NCI-H524 treated with DMSO at 0.1 percent for 48 hours (cell line): ENCODE measurements at places on chromosomes 16 and 17.

- DNase-seq = no peak
These were observed 606.3 kb upstream of the CDH11 start for GRCh38 chr16:65728167-65728566.

DNA sequence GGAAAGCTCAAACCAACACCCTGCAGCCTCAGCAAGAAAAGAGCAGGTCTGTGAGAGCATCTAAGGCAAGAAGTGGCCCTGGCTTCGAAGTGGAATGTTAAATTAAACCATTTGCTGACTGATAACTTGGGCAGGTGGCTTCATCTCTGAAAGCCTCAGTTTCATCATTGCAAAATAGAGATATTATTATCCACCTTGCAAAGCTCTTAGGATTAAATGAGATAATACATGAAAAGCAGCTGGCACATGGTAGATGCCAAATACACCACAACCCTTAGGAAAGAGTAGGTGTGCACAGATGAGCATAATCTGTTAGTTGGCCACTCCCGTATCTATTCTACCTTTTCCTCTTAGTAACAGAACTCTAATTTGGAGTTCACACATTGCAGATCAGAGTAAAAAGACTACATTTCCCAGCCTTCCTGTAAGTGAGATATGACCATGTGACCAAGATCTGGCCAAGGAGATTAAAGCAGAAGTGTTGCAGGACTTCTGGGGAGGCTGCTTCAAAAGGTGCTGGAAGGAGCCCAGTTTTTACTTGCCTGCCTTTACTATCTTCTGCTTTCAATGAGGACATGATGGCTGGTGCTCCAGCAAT lies 288.7 kb downstream of the SOX9 start:
- DNase-seq = no peak

DNA sequence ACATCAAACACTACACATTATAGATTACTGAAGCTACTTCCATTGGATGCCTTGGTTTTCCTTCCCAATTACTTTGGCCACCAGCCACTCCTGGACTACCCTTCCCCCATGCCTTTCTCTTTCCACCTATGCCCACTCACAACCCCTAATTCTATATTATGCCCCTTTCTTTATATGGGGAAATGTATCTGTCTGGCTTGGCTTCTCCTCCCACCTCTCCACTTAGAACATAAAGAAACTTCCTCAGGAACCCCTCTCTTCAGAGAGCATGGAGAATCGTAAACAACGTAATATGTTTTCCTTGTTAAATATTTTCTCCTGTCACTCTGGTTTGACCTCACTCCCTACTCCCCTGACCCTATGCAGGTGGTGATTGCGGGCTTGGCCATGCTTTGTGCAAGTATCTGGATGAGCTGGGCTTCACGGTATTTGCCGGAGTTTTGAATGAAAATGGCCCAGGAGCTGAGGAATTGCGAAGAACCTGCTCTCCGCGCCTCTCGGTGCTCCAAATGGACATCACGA lies 32.8 kb downstream of the HSD17B2 start:
- DNase-seq = no peak

DNA sequence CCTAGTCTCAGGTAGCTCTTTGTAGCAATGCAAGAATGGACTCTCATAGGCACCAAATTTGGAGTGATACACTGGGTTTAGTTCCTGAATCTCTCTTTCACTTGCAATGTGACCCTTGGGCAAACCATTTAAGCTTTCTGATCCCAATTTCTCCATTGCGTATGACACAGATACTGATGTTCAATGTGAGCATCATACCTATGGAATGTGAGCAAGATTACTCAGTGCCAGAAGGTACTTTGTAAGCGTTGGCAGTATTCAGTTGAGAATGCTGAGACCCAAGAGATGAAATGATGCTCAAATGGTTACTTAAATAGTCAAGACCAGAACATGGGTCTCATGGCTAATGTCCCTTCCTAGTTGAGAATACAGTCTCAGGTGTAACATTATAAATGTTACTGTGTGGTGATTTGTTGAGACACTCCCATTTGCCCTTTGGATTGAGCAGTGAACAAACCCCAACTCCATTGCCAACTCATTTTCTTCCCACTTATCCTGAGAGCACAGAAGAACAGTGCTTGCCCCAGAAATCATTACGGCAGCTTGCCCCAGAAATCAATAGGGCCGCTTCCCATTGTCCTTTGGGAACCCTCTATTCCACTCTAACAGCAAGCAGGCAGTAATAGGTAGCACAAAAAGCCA lies 134.1 kb downstream of the SOX9 start:
- DNase-seq = no peak
